ENCODE measurements at places on chromosomes 13 and 19.

GRCh38 chr13:80303225-80303811 lies 37.6 kb downstream of the SPRY2 start:
- no peak for DNase-seq

DNA sequence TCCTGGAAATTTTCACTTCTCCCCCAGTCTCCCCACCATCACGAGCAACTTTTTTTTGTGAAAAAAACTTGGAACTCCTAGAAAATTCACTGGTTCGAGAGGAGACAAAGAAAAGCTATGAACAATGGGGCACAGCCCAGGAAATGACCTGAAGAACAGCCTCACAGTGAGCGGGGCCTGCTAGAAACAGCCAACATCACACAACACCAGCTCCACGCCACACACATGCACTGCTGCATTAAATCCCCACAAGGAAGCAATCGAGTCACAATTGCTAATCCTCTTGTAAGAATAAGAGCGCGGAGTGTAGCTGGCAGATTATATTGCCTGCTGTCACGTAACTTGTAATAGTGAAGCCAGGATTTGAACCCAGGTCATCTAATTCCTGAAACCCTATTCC lies 48.8 kb downstream of the SLC7A1 start:
- DNase-seq: no peak

DNA sequence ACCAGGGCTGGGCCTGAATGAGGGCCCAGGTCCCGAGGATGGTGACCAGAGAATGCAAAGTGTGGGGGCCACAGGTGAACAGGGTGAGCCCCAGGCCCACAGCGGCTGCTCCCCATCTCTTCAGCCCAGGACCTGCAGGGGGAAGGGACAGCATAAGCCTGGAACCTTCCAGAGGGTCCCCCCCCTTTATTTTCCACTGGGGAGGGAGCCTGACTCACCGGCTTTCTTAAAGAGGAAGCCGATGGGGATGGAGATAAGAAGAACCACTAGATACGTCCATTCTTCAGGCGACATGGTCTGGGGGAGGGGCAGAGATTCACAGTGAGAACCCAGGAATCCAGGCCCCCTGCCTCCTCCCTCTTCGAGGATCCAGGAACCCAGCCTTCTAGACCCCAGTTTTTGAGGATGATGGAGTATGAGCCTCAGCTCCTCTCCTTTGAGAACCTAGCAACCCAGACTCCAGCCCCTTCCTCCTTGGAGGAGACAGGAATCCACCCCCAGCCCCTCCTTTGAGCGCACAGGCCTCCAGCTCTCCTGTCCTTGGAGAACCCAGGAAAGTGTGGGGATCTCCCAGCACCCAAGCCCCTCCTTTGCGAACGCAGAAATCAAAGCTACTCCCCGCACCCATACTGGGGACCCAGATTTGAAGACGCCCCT lies 1.0 kb downstream of the MBOAT7 start:
- DNase-seq: no peak

GRCh38 chr13:107203146-107203847 lies 635.4 kb upstream of the ARGLU1 start:
- DNase-seq: no peak

- DNase-seq: no peak
Observed at GRCh38 chr13:43387880-43388279, 364.5 kb downstream of the DNAJC15 start.

DNA sequence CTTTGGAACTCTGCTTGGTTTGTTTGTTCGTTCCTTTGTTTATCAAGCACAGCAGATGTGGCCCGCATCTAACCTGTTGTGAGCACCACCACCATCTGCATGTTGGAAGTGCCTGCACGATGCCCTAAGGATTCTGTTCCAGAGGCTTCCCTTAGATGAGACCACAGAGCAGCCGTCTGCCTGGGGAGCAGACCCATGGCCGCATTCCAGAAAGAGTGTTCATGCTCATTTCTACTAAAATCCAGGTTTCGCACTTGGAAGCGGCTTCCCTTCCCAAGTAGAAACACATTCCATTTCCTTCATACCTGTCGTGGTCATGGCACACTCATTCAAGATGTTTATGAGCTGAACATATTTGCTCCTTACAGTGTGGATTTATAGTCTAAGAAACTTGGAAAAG lies 27.2 kb downstream of the COL4A2 start:
- DNase-seq: no peak

DNA sequence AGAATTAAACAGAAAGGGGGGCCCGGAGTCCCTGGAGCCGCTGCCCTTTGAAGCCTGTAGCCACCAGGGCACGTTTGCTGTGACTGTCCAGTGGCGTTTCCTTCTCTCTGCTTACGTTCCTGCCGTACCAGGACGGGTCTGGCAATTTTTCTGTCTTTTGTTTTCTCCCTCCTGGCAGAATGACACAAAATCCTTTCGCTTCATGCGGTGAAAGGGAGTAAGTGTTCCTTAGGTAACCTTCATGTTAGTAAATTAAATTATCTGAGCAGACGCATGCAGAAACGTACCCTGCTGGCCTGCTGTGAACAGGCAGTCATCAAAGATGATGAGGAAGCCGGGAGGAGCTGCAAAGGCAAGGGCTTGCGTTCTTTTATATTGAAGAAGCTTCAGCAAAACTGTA lies 299.3 kb upstream of the ARGLU1 start:
- no peak for DNase-seq

GRCh38 chr13:107117327-107118012 lies 549.5 kb upstream of the ARGLU1 start:
- DNase-seq: no peak

DNA sequence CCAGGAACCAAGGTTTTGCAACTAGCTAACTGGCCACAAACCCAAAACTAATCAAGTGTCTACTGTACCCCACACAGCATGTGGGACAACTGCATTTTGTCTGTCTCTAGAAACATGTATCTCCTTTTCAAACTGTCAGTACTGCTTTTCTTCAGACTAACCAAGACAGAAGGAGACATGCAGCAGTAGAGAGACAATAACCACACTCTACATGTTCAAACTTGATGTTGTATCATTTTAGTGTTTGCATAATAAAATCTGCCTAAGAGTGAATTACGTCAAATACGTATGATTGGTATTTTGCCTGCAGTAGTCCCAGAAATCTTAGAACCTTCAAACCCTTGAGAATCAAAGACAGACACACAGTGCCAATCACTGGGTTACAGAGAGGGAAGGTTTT lies 22.0 kb upstream of the FREM2 start:
- no peak for DNase-seq

DNA sequence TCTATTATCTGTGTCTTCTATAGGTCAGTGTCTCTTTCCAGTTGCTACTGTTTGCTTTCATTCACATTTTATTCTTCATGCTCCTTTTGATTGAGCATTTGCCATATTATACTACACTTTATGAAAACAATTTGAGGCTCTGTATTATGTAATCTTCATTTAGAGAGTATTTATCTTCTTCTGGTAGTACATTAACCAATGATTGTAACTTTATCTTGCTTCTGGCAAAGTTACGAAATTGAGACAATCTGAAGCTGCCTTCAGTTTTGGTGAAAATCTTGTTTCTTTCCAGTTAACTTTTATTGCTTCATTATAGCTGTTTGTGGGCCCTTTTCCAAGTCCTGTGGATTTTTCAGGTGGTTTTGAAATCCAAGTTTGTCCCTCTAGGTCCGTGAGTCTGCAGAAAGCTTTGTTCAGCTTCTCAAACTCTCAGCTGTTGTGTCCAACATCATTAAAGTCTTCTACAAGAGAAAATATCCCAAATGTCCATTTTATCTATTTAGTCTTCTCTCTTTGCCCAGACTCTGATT lies 1255.4 kb upstream of the SPRY2 start:
- no peak for DNase-seq

DNA sequence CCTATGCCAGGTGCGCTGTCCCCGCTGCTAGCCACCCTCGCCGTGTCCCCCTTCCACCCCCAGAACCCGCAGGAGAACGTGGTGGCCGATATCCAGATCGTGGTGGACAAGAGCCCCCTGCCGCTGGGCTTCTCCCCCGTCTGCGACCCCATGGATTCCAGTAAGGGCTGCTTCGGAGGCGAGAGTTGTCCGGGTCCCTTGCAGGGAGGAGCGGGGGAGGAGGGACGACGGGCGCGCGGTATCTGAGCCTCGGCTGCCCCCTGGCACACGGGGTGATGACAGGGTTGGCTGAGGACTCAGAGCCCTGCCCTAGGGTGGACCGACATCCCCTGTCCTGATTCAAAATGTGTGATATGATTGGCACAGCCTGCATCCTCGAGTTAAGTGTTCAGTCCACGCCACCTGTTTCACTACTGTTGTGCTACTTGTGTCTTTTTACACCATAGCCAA lies 653 bp downstream of the MVB12A start:
- no peak for DNase-seq

DNA sequence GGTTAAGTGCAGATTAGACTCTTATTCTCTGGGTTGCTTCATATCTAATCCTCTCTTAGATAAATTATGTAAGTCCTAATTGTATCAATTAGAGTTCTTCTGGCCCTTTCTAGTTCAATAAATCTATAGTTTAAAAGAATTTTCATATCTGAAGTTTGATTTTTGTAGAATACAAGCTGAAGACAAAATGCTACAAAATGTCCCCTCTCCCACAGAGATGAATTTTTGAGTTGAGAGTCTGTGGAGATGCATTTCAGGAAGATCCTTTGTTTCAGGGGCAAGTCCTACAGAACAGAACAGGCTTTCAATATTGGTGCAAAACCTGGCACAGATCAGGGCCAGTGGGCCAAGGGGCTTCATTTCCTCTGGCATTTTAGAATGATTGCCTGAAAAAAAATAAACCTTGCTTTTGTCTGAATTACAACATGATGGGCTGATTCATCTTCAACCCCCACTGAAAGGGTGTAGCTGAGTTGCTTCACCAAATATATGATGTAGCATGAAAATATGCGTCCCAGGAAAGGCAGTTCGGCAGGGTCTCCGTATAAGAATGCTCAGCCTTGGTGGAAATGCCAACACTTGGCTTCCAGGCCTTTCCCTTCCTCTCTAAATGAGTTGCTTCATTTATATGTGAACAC lies 6.4 kb upstream of the IPO5 start:
- peak; percentile 25 for DNase-seq

GRCh38 chr13:38821770-38822551 lies 135.1 kb downstream of the FREM2 start:
- DNase-seq: no peak

- DNase-seq: no peak
Observed at GRCh38 chr19:9914001-9914314, 22.4 kb downstream of the OLFM2 start.

GRCh38 chr13:40031031-40031430 lies 375.6 kb downstream of the COG6 start:
- DNase-seq: peak; percentile 32

GRCh38 chr13:99421271-99421670 lies 80.0 kb upstream of the TM9SF2 start:
- no peak for DNase-seq

- no peak for DNase-seq
Observed at GRCh38 chr13:92682832-92683517, 543.6 kb upstream of the GPC6 start.

GRCh38 chr13:51805313-51805712 lies 1.4 kb upstream of the DHRS12 start:
- no peak for DNase-seq

- peak; percentile 59 for DNase-seq
Observed at GRCh38 chr13:79775830-79776229, 294.9 kb downstream of the NDFIP2 start.

DNA sequence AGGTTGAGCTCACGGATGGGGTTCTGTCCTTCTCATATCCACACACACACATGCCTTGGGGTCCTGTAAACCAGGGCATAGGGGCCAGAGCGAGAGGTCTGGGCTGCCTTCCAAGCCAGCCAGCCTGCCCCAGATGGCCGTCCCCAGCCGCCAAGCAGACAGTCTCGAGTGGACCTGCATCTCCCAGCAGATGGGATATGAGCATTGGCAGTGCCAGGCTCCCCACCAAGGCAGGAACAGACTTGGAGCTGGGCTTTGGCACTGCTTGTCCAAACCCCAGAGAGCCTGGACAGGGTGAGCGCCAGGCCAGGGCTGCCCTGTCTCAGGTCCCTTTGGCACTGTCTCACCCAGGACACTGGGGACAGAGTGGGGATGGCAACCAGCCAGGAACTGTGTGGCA lies 130.4 kb downstream of the DPF1 start:
- no peak for DNase-seq

- no peak for DNase-seq
Observed at GRCh38 chr13:33472446-33472845, 186.9 kb upstream of the STARD13 start.

DNA sequence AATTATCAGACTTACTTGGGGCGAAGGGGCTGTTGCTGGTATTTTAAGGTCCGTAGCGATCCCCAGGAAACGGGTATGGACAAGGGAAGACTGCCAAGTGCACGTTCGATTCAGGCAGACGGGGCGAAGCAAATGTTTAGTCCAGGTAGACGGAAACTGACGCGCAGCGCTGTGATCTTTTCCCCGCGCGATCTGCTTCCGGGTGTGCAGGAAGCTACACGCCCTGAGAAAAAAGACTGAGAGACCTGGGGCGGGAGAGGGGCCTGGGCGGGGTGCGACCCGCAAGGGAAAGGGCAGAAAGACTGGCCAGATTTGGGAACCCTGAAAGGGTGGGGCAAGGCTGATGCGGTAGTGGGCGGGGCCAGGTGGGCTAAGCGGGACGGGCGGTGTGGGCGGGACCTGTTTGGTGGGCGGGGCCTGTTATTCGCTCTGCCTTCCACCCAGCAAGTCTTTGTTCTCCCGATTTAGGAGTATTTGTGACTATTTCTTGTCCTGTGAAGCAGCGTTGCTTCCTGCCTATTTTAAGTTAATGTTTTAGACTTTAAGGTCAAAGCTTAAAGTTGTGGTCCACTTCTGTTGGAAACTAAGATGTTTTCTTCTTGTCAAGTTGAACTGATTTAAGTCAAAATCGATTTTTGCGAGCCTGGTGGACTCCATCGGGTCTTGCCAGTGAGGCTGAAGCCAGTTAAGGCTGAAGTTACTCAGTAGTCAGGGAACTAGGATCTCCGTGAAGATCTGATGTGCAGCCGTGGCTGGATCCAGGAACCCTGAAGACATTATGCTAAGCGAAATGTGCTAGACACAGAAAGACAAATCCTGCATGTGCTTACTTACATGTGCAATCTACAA lies at the start of gene ZNF836:
Gene ZNF836 (minus strand): TSS at position 301 of the 849 bp plus-strand sequence. CDS start 3,549 bp downstream, outside the sequence.
- DNase-seq: peak; percentile 39

- no peak for DNase-seq
Observed at GRCh38 chr13:43761616-43762315, 25.0 kb downstream of the ENOX1 start.

DNA sequence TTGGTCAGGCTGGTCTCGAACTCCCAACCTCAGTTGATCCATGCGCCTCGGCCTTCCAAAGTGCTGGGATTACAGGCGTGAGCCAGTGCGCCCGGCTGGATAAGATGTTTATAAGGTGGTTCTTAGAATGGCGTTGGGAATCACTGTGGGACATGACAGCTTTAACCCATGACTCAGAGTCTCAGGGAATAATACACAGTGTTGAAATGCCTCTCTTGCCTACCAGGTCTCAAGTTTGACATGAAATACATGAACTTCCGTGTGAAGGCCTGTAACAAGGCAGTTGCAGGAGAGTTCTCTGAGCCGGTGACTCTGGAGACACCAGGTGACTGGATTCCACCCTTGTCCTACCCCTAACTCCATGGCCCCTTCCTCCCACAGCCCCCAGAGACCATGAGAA lies 12.6 kb downstream of the FSD1 start:
- DNase-seq: no peak

DNA sequence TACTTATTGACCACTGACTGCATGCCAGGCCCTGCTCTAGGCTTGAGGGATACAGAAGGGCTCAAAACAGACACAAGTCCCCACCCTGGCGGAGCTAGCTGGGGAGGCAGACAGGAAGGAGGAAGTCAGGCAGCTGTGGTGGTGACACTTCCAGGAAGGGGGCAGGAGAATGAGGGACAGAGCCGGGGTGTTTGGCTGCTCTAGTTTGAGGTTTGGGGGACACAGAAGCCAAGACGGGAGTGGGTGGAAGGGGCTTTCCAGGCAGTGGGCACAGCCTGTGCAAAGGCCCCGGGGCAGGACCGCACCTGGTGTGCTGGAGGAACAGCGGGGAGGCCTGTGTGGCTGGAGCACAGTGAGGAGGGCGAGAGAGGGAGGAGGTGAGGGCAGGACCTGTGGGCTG lies 4.0 kb downstream of the MRPL54 start:
- no peak for DNase-seq

Data from HFF-Myc (cell line).